ENCODE measurements at places on chromosomes 7 and 10. TPM values are rescaled to one million over a fixed set of nuclear protein-coding genes. Genes with fewer than 3 reads are reported as not detected.

The WNT8B gene
- total RNA-seq, result not detected

DNA sequence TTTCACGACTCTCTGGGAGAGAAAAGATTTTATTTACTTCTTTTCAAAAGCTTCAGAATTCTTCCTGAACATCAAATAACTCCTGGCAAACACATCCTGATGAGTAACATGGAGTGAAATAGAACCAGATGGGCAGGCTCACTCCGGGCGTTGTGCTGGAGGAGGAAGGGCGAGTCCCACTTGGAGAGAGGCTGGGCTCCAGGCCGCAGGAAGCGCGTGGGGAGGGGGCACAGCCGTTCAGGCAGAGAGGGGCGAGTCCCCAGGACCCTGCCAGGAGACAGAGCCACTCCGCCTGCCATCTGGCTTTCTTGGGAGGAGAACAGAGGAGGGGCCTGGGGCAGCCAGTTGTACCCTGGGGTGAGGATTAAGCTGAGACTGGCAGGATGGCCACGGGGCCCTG lies 265.9 kb upstream of the ZMIZ1 start:
- no peak for DNase-seq
- H3K4me1 ChIP-seq, result peaks cover 65% of the 10 kb centered on the region
- H3K27me3 ChIP-seq, result no peaks in the 10 kb centered on the region
- H3K4me3 ChIP-seq, result no peak overlapping the region
- peak overlapping the region; percentile 74 for H3K27ac ChIP-seq

The SUN1 gene
- total RNA-seq, result 149 TPM

DNA sequence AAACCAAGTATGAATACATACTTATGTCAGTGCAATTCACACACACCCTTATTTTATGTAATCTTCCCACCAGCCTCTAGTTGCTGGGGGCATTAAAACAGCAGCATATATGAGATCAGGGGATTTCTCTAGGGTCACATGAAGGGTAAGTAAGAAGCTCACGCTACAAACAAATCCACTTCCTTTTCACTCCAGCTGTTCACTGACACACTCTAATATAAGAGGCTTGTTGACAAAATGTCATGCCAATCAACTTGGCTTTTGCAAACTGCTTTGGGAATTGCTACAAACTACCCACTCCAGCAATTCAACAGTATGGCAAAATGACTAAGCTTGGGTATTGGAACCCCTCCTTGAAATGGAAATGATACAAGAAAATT lies 10.3 kb downstream of the FAM3C start:
- H3K27me3 ChIP-seq, result no peaks in the 10 kb centered on the region
- H3K4me3 ChIP-seq, result no peak overlapping the region
- no peak for DNase-seq
- H3K36me3 ChIP-seq, result no peaks in the 10 kb centered on the region
- peaks cover 42% of the 10 kb centered on the region for H3K4me1 ChIP-seq

The NEUROD6 gene
- total RNA-seq, result not detected

DNA sequence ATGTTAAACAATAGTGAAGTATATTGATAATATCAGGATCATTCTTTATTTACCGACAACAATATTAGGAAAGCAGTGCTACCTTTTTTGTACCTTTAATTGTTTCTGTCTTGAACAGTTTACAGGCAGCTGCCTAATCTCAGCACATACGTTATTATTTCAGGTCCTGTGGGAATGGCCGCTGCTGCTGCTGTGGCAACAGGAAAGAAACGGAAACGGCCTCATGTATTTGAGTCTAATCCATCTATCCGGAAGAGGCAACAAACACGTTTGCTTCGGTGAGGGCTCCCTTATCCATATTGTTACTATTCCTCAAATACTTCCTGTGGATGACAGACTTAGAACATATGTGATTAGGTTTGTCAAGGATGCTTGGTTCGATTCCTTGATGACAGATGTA lies 59.7 kb downstream of the NRF1 start:
- no peaks in the 10 kb centered on the region for H3K4me1 ChIP-seq
- no peaks in the 10 kb centered on the region for H3K27me3 ChIP-seq
- H3K4me3 ChIP-seq, result no peak overlapping the region
- no peak for DNase-seq
- H3K27ac ChIP-seq, result no peak overlapping the region

GRCh38 chr7:134702366-134703240 lies 56.0 kb downstream of the BPGM start:
- H3K27ac ChIP-seq, result peak overlapping the region; percentile 82
- no peaks in the 10 kb centered on the region for H3K36me3 ChIP-seq
- H3K4me1 ChIP-seq, result peaks cover 66% of the 10 kb centered on the region
- no peak for DNase-seq
- no peaks in the 10 kb centered on the region for H3K27me3 ChIP-seq

The LRRN3 gene
- 1.3 TPM for total RNA-seq

- H3K27me3 ChIP-seq, result no peaks in the 10 kb centered on the region
- no peak overlapping the region for H3K4me3 ChIP-seq
- no peak overlapping the region for H3K27ac ChIP-seq
- peak; percentile 90 for DNase-seq
Observed at GRCh38 chr10:98262571-98262970, 5.4 kb downstream of the LOXL4 start.

DNA sequence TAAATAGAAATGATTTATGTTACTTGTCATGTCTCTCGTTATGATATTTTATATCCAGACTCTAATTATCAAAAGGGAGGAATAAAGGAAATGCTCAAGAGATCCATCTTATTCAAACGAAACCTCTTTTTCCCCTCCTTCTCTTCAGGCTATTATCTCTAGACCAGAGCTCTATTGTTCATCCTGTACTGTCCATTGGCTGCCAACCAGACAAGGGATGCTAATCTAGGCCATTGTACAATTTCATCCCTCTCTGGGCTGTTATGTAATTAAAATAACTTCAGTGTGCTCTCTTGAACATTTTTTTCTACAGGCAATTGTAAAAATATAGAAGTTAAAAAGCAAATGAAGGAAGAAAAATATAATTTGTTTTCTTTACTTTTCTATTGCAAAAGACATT lies 220.4 kb downstream of the HDAC9 start:
- H3K4me1 ChIP-seq, result no peaks in the 10 kb centered on the region
- no peaks in the 10 kb centered on the region for H3K27me3 ChIP-seq
- no peaks in the 10 kb centered on the region for H3K36me3 ChIP-seq
- no peak overlapping the region for H3K27ac ChIP-seq
- no peak overlapping the region for H3K4me3 ChIP-seq

DNA sequence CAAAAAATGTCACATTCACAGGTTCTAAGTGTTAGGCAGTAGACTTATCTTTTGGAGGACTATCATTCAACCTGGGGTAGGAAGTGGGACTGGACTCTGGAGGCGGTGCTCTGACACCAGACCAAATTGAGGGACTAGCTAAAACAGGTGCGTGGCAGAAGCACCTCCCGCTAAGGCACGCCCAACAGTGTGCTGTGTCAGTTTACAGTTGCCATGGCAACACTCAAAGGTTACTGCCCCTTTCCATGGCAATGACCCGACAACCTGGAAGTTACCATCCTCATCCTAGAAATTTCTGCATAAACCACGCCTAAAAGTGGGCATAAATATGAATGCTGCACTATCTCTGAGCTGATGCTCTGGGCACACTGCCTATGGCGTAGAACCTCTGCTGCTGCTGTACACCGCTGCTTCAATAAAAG lies 14.0 kb upstream of the BLNK start:
- H3K27me3 ChIP-seq, result no peaks in the 10 kb centered on the region
- no peak overlapping the region for H3K4me3 ChIP-seq
- peaks cover 12% of the 10 kb centered on the region for H3K4me1 ChIP-seq
- DNase-seq, result no peak
- no peaks in the 10 kb centered on the region for H3K36me3 ChIP-seq
- no peak overlapping the region for H3K27ac ChIP-seq

- H3K27me3 ChIP-seq, result no peaks in the 10 kb centered on the region
- no peak overlapping the region for H3K4me3 ChIP-seq
- no peak overlapping the region for H3K27ac ChIP-seq
Observed at GRCh38 chr10:43691485-43691884, 42.8 kb upstream of the ZNF32 start.

- no peaks in the 10 kb centered on the region for H3K27me3 ChIP-seq
- H3K36me3 ChIP-seq, result no peaks in the 10 kb centered on the region
- no peak overlapping the region for H3K4me3 ChIP-seq
- peaks cover 77% of the 10 kb centered on the region for H3K4me1 ChIP-seq
- no peak overlapping the region for H3K27ac ChIP-seq
Observed at GRCh38 chr10:103838862-103839518, 16.4 kb downstream of the SH3PXD2A start.

GRCh38 chr10:32961895-32962369 lies 3.9 kb upstream of the ITGB1 start:
- no peak for DNase-seq
- H3K4me1 ChIP-seq, result peaks cover 55% of the 10 kb centered on the region
- H3K36me3 ChIP-seq, result no peaks in the 10 kb centered on the region

- H3K4me3 ChIP-seq, result no peak overlapping the region
- no peak for DNase-seq
- no peak overlapping the region for H3K27ac ChIP-seq
- H3K36me3 ChIP-seq, result no peaks in the 10 kb centered on the region
Observed at GRCh38 chr7:46317256-46317655, 396.2 kb upstream of the IGFBP3 start.

GRCh38 chr10:75999515-76000209 lies 568.2 kb downstream of the LRMDA start:
- H3K4me1 ChIP-seq, result peaks cover 7% of the 10 kb centered on the region
- H3K4me3 ChIP-seq, result no peak overlapping the region
- no peak overlapping the region for H3K27ac ChIP-seq
- H3K36me3 ChIP-seq, result no peaks in the 10 kb centered on the region
- H3K27me3 ChIP-seq, result no peaks in the 10 kb centered on the region

GRCh38 chr7:106262221-106262881 lies 22.4 kb downstream of the NAMPT start:
- DNase-seq, result no peak
- peaks cover 58% of the 10 kb centered on the region for H3K36me3 ChIP-seq
- no peaks in the 10 kb centered on the region for H3K4me1 ChIP-seq
- H3K4me3 ChIP-seq, result no peak overlapping the region
- H3K27me3 ChIP-seq, result no peaks in the 10 kb centered on the region

DNA sequence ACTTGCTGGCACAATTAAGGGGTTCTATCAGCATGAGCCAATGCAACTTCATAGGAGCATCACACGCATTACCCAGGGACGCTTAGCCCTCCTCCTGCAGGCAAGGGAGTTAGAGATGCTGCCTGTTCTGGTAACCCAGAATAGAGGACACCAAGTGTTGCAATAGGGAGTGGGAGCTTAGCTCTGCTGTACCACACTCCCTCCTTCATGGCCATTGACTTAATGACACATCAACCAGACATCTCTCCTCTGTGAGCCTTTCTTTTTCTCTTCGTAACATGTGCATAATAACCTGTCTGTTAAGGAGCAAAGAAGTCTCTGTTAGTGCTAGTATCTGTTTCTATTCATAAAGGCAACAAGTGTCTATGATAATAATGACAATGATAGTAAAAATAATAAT lies 282.4 kb downstream of the SORCS3 start:
- no peaks in the 10 kb centered on the region for H3K4me1 ChIP-seq
- H3K36me3 ChIP-seq, result no peaks in the 10 kb centered on the region
- no peak overlapping the region for H3K27ac ChIP-seq
- no peak overlapping the region for H3K4me3 ChIP-seq
- no peaks in the 10 kb centered on the region for H3K27me3 ChIP-seq
- DNase-seq, result no peak

The DEPP1 gene
- 173 TPM for total RNA-seq

The ACSM6 gene
- not detected for total RNA-seq
